Esophagus muscularis mucosa (tissue), 4 donors: ENCODE measurements at places on chromosomes 2 and 18. TPM values are rescaled to one million over a fixed set of nuclear protein-coding genes. Genes with fewer than 3 reads are reported as not detected.

PLCD4 gene
- total RNA-seq = 5.8 TPM

KCNJ3 gene
- total RNA-seq = 4.2 TPM

HOXD12 gene
- total RNA-seq = not detected

HRH4 gene
- not detected for total RNA-seq

GRCh38 chr2:19274439-19274838 lies 84.0 kb downstream of the OSR1 start:
- no peak overlapping the region for H3K27ac ChIP-seq
- H3K4me3 ChIP-seq = no peak overlapping the region
- DNase-seq = no peak
- H3K4me1 ChIP-seq = no peaks in the 10 kb centered on the region
- no peaks in the 10 kb centered on the region for H3K27me3 ChIP-seq

DNA sequence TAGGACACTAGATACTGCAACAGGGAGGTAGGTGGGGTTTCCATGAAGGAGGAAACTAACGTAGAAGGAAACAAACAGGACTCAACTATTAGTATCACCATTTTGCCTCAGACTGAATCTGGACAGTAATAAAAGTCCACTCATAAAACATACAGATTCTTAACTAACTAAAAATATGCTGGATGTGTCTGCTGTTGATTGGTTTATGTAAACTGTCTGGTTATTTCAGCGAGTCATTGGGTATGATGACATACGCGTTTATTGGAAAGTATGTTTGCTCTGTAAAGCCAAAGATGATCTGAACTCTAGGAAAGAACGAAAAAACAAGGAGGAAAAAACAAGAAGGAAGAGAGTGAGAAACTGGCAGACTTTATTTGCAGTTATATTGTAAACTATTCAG lies 1816.1 kb upstream of the LRRTM1 start:
- no peak overlapping the region for H3K27ac ChIP-seq
- no peaks in the 10 kb centered on the region for H3K36me3 ChIP-seq
- no peaks in the 10 kb centered on the region for H3K27me3 ChIP-seq
- peaks cover 10% of the 10 kb centered on the region for H3K4me1 ChIP-seq
- DNase-seq = no peak

- H3K27me3 ChIP-seq = no peaks in the 10 kb centered on the region
- DNase-seq = no peak
- H3K4me1 ChIP-seq = peaks cover 21% of the 10 kb centered on the region
- no peak overlapping the region for H3K4me3 ChIP-seq
- no peaks in the 10 kb centered on the region for H3K36me3 ChIP-seq
These were observed 52.5 kb upstream of the TTN start for GRCh38 chr2:178859730-178860129.

- H3K4me1 ChIP-seq = peaks cover 42% of the 10 kb centered on the region
- H3K27me3 ChIP-seq = no peaks in the 10 kb centered on the region
- no peak overlapping the region for H3K27ac ChIP-seq
- no peaks in the 10 kb centered on the region for H3K36me3 ChIP-seq
- no peak for DNase-seq
- no peak overlapping the region for H3K4me3 ChIP-seq
These were observed 34.2 kb upstream of the MLPH start for GRCh38 chr2:237452861-237453260.

DNA sequence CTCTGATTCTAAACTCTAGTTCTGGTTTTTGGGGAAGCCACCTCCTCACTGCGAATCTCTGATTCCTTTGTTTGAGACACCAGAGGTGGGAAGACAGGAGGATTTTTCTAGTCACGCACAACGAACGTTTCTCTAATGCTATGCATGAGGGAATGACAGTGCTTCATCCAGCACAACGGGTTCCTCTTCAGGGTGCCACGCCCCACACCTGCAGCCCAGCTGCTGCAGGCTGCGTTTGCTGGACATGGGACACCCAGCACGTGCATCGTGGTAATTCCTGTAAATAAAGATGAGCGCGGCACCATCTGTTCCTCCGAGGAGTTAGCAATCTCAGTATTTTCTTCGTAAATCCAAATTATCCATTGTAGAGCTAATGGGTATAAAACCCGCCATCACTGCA lies 37.5 kb upstream of the TPO start:
- H3K36me3 ChIP-seq = no peaks in the 10 kb centered on the region
- H3K4me3 ChIP-seq = peak overlapping the region; percentile 37
- DNase-seq = no peak
- no peaks in the 10 kb centered on the region for H3K4me1 ChIP-seq
- no peaks in the 10 kb centered on the region for H3K27me3 ChIP-seq
- no peak overlapping the region for H3K27ac ChIP-seq

DNA sequence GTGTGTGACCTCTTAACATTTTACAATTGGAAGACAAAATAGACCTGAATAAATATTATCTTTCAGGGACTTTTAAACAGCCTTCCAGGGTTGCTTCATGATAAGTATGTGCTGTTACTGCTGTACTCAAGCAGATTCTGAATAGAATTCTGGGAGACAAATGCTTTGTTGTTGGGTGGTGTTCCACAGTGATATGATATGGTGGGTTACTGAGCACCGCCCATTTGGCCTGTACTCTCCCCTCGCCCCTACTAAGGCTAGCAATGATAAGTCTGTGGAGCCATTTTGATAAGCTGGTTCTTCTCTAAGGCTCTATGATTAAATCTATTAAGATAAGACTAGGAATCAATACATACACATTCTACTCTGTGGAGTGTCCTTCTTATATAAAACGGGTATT lies 89.8 kb upstream of the ITGA4 start:
- H3K4me3 ChIP-seq = no peak overlapping the region
- no peaks in the 10 kb centered on the region for H3K27me3 ChIP-seq
- no peak for DNase-seq

DNA sequence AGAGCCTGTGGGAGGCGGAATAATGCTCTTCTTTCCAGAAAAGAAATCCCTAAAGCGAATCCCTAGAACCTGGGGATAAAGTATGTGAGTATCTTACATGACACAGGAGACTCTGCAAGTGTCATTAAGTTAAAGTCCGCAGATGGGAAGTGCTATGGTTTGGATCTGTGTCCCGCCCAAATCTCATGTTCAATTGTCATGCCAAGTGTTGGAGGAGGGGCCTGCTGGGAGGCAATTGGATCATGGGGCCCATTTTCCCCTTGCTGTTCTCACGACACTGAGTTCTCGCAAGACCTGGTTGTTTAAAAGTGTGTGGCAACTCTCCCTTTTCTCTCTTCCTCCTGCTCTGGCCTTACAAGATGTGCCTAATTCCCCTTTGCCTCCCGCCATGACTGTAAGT lies 207.8 kb downstream of the MYT1L start:
- H3K4me3 ChIP-seq = no peak overlapping the region
- DNase-seq = no peak
- H3K27ac ChIP-seq = no peak overlapping the region
- H3K4me1 ChIP-seq = no peaks in the 10 kb centered on the region
- H3K27me3 ChIP-seq = no peaks in the 10 kb centered on the region
